Fibroblast of the conjunctiva (primary cell): ENCODE measurements at places on chromosomes 3 and 15.
A peak's percentile ranks its signal among the peaks of the same experiment; 100 is the strongest.

DNA sequence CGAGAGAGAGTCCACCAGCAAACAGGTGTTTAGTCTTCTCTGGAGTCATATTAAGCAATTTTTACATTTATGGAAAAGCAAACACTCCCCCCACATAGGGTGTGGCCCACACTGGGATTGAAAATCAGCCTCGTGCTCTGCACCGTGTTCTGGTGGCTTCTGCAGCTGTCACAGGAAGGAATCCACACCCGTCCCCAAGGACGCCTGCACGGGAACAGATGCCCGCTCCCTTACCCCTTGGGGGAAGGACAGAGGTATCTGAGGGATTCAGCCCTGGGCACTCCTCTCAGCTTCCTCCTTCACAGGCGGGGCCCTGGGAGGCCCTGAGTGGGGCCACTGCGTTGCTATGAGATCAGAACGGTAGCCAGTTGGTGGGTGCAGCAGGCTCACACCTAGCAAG is 27.8 kb downstream of the LIPC start:
- DNase-seq = no peak

DNA sequence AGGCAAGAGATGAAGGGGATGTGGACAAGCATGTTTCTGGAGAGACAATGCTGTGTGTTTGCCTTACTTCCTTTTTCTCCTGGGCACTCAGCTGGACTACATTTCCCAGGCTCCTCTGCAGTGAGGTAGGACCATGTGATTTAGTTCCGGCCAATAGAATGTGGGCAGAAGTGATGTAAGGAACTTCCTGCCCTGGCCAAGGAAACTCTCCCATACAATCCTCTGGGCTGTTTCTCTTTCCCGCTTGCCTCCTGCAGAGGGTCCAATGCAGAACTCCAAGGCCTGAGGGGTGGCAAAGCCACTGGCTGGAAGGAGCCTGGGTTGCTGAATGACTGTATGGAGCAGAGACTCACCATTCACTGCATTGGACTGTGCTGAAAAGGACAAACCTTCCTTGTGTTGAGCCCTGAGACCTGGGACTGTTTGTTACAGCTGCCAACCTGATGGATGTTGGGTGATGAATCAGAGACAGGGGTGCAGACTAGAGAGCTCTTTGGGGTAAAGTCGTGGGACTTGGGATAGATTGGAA is 82.7 kb upstream of the SLC6A6 start:
- peak; percentile 16 for DNase-seq

GRCh38 chr15:40339621-40339945 is 1.2 kb downstream of the CCDC9B start:
- DNase-seq = no peak

GRCh38 chr3:61182662-61183061 is 68.6 kb downstream of the FHIT start:
- DNase-seq = no peak

DNA sequence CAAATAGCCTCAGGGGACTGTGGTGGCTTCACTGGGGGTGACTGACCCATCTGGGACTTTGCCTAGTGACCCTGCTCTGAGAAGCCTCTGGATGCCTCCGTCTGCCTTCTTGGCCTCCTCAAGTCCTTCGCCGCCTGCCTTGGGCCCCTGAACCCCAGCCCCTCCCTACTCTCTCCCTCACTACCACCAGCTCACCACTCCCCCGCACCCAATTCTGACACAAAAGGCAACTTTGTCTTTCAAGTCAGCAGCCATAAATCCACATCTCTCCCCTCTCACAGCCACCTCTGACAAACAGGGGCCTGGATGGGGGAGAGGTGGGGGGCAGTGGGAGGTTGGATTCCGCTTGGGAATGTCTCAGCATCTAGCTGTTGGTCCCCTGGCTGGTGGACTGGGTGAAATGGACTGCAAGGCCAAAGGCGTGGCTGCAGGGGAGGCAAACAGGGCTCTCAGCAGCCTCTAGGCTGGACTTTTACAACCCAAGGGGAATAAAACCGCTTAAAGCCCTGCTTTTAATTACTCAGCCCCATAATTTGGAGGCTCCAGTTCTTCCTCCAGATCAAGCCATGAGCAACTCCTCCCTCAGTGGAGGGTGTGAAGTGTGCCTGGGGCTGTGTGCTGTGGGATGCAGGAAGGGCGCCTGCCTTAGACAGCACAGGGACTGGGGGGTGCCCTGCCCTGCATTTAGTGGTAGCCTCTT is 33.4 kb downstream of the IGDCC3 start:
- DNase-seq = no peak

- no peak for DNase-seq
Measured at GRCh38 chr3:59101231-59101736, 51.5 kb upstream of the CFAP20DC start.

GRCh38 chr15:100373942-100374341 is 32.2 kb upstream of the ADAMTS17 start:
- DNase-seq = no peak

DNA sequence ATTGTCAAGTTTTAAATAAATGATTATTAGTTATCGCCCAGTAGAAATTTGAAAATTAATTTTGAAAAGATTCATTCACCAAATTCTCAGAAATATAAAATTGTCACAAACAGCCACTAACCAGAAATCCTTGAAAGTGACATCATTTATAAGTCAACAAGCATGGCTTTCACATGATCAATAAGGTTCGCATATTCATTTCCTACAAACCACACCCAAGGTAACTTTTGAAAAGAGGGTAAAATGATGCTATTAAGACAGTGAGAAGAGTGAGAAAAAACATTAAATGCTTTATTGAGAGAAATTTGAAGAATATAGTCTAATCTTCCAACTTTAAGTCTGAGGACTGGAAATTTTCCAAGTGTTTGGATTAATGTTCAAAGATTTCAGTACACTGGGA is 263.6 kb upstream of the ALCAM start:
- no peak for DNase-seq

- no peak for DNase-seq
Measured at GRCh38 chr15:63626955-63627354, 29.8 kb downstream of the FBXL22 start.

GRCh38 chr3:102163039-102163817 is 271.6 kb upstream of the ZPLD1 start:
- DNase-seq = no peak
